ENCODE measurements at places on chromosomes 1 and 21. TPM values are rescaled to one million over a fixed set of nuclear protein-coding genes. Genes with fewer than 3 reads are reported as not detected.

The INSRR gene
- total RNA-seq: not detected

The DYNLT5 gene
- total RNA-seq: 0.73 TPM

The C4BPB gene
- not detected for total RNA-seq

The TMEM54 gene
- 31.2 TPM for total RNA-seq

The TSPAN2 gene
- total RNA-seq: not detected

The TMEM50A gene
- total RNA-seq: 78.8 TPM

The ZNF644 gene
- total RNA-seq: 60.2 TPM

The TRIM17 gene
- total RNA-seq: not detected

The MMP23B gene
- total RNA-seq: 0.73 TPM

The LRRC38 gene
- not detected for total RNA-seq

The CFHR4 gene
- total RNA-seq: not detected

The E2F2 gene
- 2.2 TPM for total RNA-seq

The BGLAP gene
- 0.37 TPM for total RNA-seq

The NOS1AP gene
- not detected for total RNA-seq

The TCEANC2 gene
- total RNA-seq: 5.1 TPM

The AKNAD1 gene
- 0.73 TPM for total RNA-seq

The LMX1A gene
- under 0.01 TPM for total RNA-seq

The PKP1 gene
- total RNA-seq: under 0.01 TPM

The KRTAP19-5 gene
- total RNA-seq: not detected

The CA6 gene
- total RNA-seq: not detected

The XKR8 gene
- total RNA-seq: 7.2 TPM

The SPAG17 gene
- total RNA-seq: not detected

The NSL1 gene
- 28.7 TPM for total RNA-seq

The CHD5 gene
- total RNA-seq: under 0.01 TPM

The SLAMF9 gene
- total RNA-seq: not detected
